ENCODE measurements at places on chromosomes 5 and 9. TPM values are rescaled to one million over a fixed set of nuclear protein-coding genes. Genes with fewer than 3 reads are reported as not detected.

The CCIN gene
- not detected for total RNA-seq

DNA sequence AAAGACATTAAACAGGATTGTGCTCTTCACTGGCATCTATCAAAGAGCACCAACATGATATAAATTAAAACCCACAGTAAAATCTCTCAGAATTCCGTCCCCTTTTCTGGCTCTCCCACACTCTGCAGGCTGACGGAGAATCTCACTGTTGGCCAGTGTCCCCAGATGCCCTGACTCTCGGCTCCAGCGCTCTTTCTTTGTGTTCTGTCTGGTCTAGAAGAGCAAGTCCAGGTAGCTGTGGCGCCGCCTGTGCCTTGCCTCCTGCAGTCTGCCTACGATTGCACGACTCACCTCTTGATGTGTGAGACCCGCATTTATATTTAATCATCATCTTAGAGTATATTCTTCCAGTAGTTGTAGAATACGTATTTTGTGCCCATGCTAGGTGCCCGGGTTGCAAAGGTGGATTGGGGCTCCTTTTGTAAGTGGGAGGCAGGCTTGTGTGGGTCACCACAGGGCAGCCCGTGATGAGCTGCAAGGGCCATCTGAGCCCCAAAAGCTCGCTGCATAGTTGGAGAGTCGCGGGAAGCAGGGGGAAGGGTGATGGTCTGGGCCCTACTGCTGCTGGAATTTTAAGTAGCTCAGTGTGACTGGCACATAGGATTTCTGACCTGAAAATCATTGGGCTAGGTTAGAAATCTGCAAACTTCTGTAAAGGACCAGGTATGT, 55.6 kb downstream of the EHMT1 start:
- no peak for DNase-seq

DNA sequence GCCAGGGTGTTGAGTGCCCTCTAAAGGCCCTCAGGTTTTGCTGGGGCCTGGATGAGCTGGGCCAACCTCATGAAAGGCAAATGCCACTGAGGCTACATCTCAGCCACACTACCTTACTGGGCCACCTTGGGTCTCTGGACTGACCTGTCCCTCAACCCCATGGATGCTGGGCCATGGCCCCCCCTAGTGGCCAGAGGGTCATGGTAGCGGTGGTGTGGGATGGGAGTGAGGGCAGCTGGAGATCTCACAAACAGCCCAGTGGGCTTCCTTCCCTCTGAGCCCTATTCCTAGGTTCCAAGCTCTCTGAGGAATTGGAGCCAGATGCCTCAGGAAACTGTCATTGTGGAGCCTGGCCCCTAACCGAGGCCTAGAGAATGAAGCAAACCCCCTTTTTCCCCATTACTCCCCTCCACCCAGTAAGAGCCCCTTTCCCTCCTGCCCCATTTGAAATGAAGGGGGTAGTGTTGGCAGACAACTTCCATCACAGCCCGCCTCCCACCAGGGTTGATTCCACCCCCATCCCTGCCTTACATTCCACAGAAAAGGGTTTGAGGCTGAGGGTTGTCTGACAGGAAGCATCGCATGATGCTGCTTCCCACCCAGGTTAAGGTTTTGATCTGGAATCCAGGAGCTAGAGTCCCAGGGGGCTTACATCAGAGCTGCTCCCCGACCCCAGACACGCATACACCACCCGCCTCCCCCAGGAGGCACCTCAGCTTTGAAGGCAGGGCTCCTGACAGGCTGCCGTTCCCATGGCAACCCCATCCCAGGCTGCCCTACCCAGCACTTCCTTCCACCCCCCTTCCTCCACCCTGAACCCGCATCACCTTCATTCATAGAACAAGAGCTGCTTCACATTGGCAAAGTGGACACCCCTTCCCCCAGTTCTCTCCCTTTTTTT, 63.9 kb downstream of the PCDH1 start:
- DNase-seq: peak; percentile 52

The PCDHB10 gene
- 2.3 TPM for total RNA-seq

The CCDC183 gene
- 14.5 TPM for total RNA-seq

DNA sequence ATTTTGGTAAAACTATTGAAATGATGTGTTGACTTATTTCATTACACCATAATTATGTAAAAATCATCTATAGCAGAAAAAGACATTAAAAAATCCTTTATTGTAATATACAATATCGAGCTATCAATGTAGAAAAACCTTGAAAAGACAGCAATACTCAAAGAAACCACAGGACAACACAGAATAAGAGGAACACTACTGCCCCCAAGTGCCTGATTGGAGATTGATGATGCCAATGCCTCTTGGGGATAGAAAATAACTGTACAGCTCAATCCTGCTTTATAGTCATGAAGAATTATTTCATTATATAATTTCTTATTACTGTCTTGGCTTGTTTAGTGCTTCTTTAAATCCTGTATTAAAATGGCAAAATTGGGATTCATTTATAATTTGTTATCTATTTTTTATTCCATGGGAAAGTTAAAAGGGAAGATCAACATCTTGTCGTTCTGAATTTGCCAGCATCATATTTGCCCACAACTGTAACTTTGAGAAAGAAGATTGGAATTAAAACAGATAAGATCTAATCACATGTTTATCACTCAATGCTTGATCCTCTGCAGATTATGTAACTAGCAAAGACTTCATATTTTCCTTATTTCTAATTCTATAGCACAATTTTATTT, 337.5 kb downstream of the CDH9 start:
- peak; percentile 6 for DNase-seq

- DNase-seq: no peak
Observed at GRCh38 chr5:72353046-72353445, 32.9 kb downstream of the PTCD2 start.

GRCh38 chr5:73858054-73858453, 232.1 kb downstream of the ARHGEF28 start:
- DNase-seq: no peak

The RANBP17 gene
- total RNA-seq: 6.6 TPM

- no peak for DNase-seq
Observed at GRCh38 chr9:96084331-96084734, 208.8 kb downstream of the ERCC6L2 start.

GRCh38 chr5:102138243-102138653, 157.8 kb downstream of the SLCO4C1 start:
- DNase-seq: no peak

GRCh38 chr5:43007246-43007910, 32.7 kb downstream of the ANXA2R start:
- no peak for DNase-seq

The RAI14 gene
- 27.5 TPM for total RNA-seq

The NCBP1 gene
- total RNA-seq: 14.5 TPM

GRCh38 chr5:156552855-156553358, 225.9 kb downstream of the SGCD start:
- DNase-seq: no peak

DNA sequence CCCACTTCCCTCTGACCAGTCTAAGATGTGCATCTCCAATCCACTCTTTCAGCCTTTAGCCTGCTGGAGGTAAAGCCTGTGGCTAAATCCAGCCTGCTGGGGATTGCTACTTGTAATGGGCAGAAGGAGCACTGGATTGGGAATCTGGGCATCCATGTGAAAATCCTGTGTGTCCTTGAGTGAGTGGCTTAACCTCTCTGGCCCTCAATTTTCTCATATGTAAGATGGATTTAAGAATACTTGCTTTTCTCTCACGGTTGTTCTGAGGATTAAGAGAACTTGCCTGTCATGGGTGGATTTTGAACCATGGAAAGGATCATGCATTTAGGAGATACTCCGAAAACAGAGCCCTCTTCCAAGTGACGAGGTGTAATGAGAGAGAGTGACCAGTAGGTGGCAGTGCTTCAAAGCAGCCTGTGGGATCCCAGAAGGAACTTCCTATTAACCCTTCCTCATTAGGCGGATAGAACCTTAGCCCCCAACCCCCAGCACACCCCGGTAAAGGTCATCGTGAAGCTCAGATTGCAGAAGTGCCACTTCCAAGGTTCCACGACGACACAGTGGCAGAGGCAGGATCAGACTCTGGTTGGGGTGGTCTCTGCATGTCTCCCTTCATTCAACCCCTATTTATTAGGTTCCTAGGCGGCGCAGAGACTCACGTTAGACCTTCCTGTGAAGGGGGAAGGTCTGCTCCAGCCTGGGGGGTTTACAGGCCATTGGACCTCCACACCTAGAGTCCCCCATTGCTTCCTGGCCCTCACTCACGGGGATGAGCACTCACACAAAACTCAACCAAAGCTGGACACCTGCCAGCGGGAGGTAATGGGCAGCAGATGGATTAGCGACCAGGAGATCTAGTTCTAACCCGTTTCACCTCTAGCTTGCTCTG, 68.7 kb upstream of the ZNF618 start:
- DNase-seq: peak; percentile 59

DNA sequence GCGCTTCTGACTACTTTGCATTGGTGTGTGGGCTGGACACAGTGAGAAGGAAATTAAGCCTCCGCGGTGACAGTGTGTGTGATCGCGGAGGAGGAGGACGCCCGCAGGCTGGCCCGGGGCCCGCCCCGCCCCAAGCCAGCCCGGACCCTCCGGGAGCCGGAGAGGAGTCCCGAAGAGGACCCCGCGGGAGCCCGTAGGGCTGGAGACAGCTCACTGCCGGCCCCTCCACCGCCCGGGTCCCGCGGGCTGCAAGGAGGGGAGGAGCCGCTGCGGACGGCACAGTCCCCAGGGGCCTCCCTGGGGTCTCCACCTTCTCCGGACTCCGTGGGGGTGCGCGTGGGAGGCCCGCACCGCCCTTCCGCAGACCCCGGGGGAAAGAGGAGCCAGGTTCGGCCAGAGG, 146.4 kb upstream of the ERCC6L2 start:
- DNase-seq: no peak

The BARHL1 gene
- not detected for total RNA-seq

DNA sequence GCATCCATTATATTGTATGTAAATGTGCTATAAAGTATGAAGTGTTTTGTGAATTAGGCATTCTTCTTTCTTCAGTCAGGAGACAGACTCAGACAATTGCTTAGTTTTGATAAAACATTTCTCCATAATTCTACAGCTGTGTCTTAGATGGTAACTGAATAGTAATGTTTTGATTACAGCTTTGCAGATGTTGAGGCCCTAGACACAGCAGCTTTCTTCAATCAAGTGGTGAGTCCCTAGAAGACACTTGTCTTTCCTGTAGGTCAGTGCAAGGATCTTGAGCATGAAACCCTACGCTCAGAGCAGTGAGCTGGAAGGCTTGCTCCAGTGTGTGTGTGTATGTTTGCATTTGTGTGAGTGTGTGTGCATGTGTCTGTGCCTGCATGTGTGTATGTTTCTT, 46.8 kb upstream of the CD180 start:
- no peak for DNase-seq

GRCh38 chr5:105934171-105934570, 1736.6 kb downstream of the EFNA5 start:
- no peak for DNase-seq

DNA sequence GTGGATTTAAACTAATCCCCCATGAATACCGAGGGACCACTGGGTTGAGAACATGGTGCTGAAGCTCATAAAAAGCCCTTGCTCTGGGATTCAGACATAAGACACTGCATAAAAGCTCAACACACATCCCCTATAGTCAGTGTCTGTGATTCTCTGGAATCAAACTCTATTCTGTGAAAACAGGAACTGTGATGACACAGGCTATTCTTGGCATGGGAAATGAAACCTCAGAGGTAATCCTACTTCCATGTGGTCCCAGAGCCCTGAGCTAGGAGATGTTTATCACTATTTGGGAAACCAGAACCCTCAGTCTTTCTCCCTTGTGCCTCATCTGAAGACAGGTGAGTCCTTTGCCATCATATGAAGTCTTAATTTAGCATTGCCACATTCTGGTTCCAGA, 135.4 kb upstream of the PRSS3 start:
- no peak for DNase-seq

DNA sequence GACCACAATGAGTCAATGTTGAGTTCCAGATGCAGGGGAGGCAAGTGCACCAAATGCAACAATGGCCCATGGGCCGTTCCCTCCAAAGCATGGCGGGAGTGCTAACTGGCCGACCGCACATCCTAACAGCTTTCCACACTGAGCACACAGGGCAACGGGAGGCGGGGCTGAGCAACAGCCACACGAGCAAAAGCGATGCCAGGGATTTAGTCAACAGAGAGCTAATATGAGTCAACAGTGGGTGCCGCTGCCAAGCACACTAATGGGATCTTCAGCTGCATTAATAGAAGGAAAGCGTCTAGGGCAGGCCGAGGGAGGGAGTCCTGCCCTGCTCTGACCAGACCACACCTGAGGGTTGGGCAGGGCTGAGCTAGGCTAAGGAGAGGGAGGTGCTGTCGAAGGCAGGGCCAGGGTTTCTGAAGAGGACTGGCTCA, 4.6 kb downstream of the EPB41L4B start:
- peak; percentile 98 for DNase-seq

- DNase-seq: no peak
Observed at GRCh38 chr5:116037236-116037822, 5.1 kb downstream of the ARL14EPL start.

The IL3 gene
- total RNA-seq: not detected

The PCDHB8 gene
- 0.52 TPM for total RNA-seq

The AFAP1L1 gene
- 2.9 TPM for total RNA-seq

DNA sequence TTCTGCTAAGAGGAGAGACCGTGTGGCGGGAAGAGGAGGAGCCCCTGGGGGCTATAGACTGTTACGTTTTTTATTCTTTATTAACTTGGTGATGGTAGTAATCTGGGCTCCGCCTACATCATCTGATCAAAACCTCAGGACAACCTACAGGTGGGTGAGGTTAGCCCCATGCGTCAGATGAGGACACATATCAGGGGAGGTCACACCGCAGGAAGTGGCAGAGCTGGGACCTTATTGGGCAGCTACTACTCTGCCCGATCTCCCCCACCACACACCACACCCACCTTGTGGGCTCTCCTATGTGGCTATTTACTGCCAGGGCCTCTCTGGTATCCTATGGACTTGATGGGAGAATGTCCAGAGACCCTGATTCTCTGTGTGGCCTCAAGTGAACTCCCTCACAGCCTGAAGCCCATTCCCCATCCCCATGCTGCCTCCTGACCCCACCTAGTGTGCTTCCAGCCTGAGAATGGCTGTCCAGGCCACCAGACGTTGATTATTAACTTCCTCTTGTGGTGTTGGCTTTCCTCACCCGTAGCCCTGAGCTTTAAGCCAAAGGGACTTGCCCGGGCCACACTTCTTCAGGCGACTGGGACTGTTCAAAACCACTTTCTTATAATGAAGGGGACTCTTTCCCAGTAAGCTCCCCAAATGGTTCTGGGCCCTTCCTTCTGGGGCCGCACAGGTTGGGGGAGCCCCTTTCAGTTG, 8.2 kb downstream of the UNC5A start:
- no peak for DNase-seq

- peak; percentile 18 for DNase-seq
Observed at GRCh38 chr5:170681013-170681433, 102.5 kb upstream of the GABRP start.

The PLAA gene
- 17.9 TPM for total RNA-seq

DNA sequence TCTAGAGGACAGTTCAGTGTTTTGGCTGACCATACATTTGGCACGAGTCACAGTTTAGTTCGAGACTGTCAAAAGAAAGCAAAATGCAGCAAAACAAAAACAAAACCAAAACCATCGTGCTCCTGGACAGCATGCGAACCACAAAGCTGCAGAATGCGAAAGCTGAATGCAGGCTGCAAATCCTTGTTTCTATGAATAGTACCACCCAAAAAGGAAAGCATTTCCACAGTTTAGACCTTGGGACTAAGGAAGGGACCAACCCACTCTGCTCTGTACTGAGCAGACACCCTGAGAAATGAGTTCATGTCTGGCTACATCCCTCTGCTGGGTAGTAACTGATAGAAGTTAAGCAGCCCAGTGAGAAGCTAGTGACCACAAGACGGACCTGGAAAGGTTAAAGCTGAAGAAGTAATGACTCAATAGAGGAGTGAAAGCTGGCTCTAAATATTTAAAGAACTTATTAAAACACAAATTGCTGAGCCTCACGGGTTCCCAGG, 3.9 kb downstream of the GCNT4 start:
- DNase-seq: no peak

- no peak for DNase-seq
Observed at GRCh38 chr9:83930881-83931280, 9.6 kb upstream of the KIF27 start.

- no peak for DNase-seq
Observed at GRCh38 chr9:82209797-82210470, 221.4 kb downstream of the SPATA31D1 start.

Data from body of pancreas (tissue), 4 donors.